ENCODE measurements at places on chromosomes 1 and 21.

DNA sequence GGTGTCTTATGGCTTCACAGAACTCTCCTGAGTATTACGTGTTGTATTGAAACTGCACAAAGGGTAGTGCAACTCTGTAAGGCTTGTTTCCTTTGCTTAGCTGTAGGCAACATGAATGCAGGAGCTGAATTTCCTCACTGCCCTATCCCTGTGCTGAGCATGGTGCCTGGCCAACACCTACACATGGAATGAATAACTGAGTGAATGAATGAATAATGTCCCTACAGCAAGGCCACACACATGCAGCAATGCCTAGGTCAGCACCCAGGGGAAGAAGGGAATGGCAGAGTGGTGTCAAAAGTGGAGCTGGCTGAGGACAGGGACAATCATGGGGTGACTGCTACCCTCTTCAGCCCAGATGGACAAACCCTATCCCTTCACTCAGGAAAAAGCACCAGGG is 655.9 kb downstream of the PTPRU start:
- no peak for DNase-seq

- DNase-seq, result peak; percentile 15
Observed at GRCh38 chr1:21436488-21437340, 3.2 kb upstream of the NBPF3 start.

GRCh38 chr1:15094719-15095495 is 58.6 kb upstream of the TMEM51 start:
- no peak for DNase-seq

GRCh38 chr21:45156459-45156858 is 82.1 kb downstream of the ADARB1 start:
- DNase-seq, result no peak

DNA sequence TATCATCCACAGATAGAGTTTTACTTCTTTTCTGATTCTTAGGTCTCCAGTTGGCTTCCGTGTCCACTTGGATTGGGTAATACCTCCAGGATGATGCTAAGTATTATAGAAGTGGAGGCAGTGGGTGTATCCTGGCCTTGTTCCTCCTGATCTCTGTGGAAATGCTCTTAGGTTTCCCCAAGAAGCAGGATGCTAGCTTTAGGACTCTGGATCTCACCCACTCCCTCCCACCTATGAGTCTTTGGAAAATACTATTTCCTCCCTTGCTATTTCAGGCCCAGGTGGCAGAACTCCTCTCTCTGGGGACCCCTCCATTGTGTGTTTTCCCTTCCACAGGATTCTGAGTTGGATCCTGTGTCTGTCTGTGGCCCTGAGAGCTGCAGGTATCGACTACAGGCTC is 86.7 kb downstream of the SIM2 start:
- DNase-seq, result no peak

DNA sequence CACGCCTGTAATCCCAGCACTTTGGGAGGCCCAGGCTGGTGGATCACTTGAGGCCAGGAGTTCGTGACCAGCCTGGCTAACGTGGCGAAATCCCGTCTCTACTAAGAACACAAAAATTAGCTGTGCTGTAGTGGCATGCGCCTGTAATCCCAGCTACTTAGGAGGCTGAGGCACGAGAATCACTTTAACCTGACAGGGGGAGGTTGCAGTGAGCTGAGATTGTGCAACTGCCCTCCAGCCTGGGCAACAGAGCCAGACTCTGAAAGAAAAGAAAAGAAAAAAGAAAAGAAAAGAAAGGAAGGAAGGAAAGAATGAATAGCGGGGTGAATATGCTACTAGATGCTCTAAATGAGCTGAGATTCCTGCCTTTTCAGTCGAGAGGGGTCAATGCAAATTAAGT is 7.1 kb downstream of the GFI1 start:
- DNase-seq, result no peak

- no peak for DNase-seq
Observed at GRCh38 chr1:156458181-156458503, 42.4 kb downstream of the MEF2D start.

DNA sequence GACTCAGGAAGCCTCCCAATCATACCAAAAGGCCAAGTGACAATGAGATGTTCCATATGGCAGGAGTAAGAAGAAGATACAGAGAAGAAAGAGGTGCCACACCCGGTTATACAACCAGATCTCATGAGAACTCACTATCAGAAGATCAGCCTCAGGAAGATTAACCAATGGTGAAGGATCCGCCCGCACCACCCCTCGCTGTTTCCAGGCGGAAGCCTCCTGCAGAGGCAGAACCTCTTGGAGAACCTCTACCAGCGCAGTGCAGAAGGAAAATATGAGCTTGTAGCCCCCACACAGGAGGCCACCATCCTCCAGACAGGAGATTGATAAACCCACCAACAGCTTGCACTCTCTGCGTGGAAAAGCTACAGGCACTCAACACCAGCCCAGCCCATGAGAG is 245.1 kb downstream of the POTED start:
- no peak for DNase-seq

DNA sequence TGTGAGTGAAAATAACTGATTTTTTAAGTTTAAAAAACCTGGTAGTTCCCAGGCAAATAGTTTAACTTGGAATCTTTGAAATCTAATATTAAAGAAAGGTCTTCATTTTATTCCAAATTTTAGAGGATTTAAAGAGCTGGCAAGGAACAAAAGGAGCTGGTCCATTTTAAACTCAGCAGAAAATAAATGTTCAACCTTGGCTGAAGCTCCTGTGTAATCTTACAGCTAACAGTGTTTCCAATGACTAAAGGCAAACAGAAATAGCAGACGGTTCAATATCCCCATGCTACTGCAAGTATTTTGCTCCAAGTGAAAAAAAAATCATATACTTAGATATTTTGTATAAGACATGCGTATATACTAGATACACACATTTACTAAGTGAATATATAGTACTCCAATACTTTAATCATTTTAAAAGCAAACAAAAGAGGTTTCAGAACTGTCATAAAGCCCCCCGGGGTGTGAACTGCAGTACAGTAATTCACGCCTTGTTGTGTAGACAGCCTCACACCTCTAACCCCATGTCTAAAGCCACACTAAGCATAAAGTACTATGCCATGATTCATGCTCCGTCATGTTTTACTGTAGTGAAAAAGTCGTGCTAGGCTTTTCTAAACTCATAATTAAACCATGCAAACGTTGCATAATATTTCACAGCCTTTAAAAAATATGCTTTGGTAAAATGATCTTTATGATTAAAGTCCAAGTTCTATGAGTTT is 132.2 kb downstream of the CLIC6 start:
- no peak for DNase-seq
